Smooth muscle cell of the brain vasculature (primary cell): ENCODE measurements at places on chromosomes 13 and 19.
A peak's percentile ranks its signal among the peaks of the same experiment; 100 is the strongest.

DNA sequence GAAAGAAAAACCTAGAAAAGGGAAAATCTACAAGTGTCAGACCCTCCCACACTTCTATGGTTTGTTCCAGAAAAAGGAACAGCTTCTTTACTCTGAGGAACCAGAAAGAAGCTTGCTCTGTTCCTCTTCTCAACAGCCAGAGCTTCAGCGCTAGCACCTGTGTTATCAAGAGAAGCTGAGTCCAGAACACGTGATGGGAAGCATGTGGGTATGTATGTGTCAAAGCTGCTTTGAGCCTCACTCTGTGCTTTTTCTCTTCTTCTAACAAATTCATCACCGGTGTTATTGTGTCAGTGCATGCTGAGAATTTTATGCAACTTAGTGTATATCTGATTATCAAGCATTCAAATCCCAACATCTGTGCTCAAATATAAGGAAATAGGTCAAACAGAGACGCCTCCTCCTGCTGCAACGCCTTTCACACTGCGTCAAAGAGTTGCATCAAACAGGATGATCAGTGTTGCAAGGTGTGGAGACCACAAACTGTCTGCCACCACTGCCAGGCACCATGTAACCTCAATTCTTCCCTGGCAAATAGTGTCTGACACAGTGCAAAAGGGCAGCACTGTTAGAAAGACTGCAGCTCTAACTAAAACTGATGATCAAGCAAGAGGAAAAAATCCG is 83.9 kb downstream of the LRRC63 start:
- no peak for DNase-seq

GRCh38 chr19:4639531-4640246 is 373 bp downstream of the TNFAIP8L1 start:
- no peak for DNase-seq

DNA sequence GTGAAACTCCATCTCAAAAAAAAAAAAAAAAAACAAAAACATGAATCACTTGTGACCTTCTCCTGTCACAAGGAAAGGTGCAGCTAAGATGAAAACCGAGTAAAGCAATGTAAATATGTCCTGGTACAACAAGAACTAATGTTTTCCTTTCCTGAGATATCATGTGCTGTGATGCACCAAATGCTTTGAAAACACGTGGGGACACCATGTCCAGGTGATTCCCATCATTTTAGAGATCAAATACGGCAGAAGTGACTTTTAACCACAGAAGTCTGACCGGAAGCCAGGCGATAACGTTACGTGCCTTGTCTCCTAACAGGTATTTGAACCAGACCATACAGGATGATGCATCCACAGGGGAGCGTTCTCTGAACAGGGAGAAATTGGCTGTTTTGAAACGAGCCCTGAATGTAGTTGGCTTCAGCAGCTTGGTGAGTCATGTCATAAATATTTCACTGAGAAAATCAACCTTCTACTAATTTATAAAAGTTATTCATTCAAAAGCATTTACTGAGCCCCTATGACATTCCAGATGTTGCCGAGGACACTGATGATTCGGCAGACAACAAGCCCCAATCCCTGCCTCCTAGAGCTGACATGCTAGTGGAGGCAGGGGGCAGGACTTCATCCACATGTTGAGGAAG is 328.1 kb downstream of the MYO16 start:
- DNase-seq = peak; percentile 39

- DNase-seq = no peak
Observed at GRCh38 chr19:7862413-7862951, 11.7 kb downstream of the PRR36 start.

GRCh38 chr19:34337739-34338138 is 27.3 kb upstream of the GPI start:
- DNase-seq = no peak

DNA sequence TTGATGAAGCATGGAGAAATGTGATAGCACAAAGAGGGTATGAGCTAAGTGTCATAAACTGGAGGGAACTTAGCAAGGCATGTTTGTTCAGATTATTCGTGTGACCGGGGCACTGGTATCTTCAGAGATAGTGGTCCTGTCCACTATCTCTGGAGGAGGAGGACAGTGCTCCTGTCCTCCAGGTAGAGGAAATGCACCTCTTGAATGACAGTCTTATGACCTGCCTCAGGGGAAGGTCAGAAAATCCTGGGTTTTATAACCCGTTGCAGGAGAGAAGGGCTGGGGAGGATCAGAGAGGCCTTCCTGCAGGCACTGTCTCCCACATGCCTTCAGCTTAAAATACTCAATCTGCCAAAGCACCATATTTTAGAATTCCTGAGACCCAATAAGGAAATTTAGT is 213.5 kb upstream of the UBL3 start:
- no peak for DNase-seq

DNA sequence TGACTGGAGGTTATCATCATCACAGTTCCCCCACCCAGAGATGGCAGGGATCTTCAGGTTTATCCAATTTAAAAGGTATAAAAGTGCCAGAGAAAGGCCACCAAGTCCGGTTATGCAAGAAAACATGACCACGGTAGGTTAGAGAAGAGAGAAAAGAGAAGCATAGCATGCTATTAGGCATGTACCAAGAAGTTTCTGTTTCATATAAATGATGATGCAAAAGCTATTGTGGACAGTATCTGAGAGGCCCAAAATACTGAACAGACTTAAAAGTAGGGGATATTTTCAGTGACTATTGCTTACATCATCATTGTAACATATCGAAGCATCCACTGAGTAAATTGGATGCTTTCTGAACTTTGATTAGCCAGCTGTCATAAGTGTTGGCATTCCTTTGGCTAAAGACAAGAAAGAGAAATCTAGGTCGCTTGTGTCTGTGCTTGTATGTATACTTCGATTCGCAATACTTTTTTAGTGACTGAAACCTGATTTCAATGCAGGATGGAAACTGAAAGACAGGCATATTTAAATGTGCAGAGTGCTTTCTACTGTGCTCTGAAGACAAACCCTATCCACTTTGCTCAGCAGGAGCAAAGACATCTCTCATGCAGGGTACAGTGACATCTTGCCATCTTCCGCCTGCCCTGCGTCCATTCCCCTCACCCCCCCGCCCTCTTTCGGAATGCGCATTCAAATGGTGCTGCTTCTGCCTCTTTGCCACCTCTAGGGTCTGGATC is 180.3 kb downstream of the SHISA2 start:
- DNase-seq = no peak

DNA sequence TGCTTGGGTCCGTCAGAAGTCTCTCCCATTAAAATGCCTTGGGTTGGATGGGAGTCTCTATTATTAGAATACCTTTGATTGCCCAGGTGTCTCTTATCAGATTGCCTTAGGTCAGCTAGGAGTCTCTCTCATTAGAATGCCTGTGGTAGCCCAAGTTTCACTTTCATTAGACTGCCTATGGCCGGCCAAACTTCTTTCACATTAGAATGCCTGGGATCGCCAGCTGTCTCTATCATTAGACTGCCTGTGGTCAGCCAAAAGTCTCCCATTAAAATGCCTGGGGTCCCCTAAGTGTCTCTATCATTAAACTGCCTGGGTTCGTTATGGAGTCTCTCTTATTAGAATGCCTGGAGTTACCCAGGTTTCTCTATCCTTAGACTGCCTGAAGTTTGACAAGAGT is 1476.7 kb downstream of the UQCRFS1 start:
- no peak for DNase-seq

DNA sequence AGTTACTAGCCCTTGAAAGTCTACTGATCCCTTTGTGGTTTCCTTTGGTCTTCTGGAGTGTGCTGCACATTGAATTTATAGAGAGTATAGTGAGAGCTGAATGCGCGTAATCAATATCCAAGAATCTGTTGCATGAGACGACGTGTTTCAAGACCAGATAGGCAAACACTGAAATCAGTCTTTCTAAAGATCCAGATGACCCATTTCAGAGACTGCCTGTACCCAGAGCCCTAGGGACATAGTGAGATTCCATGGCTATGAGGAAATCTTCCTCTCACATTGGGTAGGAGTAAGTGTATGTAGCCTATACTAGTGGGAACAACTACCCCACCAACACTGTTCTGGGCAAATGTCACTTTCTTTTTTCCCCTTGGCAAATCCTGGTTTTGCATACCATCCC is 48.6 kb downstream of the ARHGAP35 start:
- DNase-seq = no peak

DNA sequence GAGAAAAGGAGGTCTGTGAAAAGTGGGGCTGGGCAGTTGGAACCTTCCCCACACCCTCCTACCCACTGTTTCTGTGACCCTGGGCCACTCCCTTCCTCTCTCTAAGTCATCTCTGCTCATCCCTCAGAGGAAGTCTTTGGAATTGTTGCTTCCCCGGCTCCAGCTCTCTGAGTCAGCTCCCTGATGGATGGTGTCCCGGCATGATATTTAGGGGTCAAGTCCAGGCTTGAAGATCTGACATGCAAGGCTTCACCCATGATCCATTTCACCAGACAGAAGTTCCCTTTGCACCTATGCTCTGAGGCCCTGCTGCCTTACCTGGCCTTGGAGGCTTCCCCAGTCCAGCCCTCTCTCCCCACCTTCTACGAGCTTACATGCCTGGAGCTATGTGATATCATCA is 13.3 kb downstream of the EXOC3L2 start:
- DNase-seq = no peak

DNA sequence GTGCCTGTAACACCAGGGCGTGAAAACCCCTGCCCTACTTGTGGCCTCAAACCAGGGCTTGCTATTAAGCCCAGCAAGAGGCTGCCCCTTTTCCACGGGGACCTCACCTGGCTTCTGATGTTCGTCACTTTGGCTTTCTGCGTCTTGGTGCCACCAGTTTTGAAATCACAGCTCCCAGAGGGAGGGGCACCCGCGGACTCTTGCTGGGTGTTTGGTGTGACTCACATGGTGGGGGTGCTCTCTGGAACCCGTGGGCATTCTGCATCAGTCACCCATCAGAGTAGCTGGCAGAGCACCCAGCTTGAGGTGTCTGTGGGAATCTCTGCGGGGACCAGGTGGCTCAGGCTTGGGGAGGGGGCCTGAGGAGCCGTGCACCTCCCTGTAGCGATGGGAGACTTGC is 19.2 kb downstream of the SIPA1L3 start:
- no peak for DNase-seq

DNA sequence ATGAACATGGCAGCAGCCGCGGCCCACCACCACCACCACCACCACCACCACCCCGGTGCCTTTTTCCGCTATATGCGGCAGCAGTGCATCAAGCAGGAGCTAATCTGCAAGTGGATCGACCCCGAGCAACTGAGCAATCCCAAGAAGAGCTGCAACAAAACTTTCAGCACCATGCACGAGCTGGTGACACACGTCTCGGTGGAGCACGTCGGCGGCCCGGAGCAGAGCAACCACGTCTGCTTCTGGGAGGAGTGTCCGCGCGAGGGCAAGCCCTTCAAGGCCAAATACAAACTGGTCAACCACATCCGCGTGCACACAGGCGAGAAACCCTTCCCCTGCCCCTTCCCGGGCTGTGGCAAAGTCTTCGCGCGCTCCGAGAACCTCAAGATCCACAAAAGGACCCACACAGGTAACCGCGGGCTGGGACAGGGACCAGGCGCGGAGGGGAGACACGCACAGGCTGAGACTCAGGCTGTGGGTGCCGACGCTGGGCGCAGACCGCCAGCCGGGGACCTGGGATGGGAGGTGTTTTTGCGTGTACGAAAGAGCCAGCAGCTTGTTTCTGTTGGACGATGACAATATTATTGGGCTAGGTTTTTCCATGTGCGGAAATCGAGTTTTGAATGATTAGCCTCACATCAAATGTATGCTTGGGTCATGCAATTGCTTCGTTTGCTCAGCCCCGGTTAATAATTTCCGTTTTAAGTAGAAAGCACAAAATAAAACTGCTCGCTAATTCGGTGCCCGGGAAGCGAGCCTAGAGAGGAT is 1.3 kb downstream of the ZIC2 start:
- no peak for DNase-seq

- DNase-seq = peak; percentile 35
Observed at GRCh38 chr13:42266473-42266872, 5.5 kb upstream of the AKAP11 start.

DNA sequence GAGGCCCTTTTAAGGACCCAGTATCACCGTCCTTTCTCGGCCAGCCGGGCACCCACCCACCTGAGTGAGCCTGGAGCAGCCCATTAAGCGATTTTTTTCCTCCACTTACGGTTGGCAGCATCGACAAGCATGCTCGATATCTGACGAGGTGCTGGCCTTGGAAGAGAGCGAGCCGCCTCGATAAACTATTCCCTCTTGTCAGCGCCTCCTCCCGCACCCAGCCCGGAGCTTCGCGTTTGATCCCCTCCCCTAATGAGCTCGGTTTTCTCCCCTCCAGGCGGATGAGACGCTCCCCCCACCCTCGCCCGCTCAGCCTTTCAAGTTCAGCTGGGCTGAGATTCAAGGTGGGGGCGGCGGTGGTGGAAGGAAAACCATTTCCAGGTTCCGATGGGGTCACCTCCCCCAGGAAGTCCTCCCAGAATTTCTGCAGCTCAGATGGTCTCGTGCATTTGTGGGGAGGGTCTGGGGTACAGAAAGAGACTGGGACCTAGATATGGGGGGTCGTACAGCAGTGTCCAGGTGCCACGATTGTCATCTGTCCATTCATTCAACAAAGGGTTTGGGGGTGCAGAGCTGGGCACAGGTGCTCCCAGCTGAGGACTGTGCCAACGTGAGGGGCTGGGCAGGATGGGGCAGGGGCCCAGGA is 18.9 kb upstream of the ONECUT3 start:
- no peak for DNase-seq

GRCh38 chr13:20787180-20787579 is 13.4 kb upstream of the EEF1AKMT1 start:
- DNase-seq = no peak

DNA sequence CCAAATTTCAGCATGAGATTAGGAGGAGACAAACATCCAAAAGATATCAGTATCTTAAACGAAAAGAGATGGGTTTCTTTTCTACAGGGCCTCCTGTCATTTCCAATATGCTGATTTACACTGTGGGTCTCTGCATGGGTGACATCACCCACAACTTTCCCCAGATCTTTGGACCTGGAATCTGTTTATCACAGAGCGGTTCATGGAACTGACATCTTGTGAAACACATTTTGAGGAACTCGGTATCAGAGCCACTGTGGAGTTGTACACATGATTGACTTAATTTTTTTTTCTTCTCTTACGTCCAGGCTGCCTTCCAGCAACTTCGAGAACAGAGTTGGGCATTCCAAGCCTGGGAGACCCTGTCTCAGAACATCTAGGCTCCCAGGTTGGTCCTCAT is 80.2 kb upstream of the SERP2 start:
- no peak for DNase-seq

- no peak for DNase-seq
Observed at GRCh38 chr19:41753936-41754529, 1.3 kb upstream of the CEACAM6 start.

GRCh38 chr13:102589301-102589822 is 7.4 kb upstream of the TPP2 start:
- no peak for DNase-seq

- DNase-seq = no peak
Observed at GRCh38 chr13:18954254-18954653, 227.4 kb downstream of the TUBA3C start.

DNA sequence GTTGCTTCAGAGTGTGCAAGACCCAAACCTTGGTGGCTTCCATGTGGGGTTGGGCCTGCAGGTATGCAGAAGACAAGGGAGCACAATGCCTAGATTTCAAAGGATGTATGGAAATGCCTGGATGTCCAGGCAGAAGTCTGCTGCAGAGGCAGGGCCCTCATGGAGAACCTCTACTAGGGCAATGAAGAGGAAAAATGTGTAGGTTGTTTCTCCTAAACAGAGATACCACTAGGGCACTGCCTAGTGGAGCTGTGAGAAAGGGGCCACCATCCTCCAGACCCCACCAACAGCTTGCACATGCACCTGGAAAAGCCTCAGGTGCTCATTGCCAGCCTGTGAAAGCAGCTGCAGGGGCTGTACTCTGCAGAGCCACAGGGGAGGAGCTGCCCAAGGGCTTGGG is 532.6 kb upstream of the GPC6 start:
- DNase-seq = no peak

- DNase-seq = no peak
Observed at GRCh38 chr13:73948848-73949529, 185.2 kb downstream of the KLF12 start.
